NCI-H774 (cell line): ENCODE measurements at places on chromosomes 5 and 9.
A peak's percentile ranks its signal among the peaks of the same experiment; 100 is the strongest.

DNA sequence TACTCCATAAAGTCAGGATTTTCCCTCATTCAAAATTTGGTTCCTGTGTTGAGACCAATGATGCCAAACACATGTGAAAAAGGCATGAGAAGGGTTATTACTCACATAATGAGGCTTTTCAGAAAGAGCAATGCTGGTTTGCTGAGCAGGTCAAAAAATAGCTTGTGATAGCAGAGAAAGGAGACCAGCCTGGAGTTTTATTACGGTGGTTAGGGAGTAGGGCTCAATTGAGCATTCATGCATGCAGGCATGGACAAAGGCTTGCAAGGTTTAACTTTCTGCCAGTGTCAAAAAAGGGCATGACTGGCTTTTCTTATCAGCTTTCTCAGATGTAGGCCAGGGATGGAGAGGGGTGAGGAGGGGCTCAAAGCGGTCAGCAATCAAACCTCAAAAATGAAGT is 628.3 kb downstream of the DNAH5 start:
- no peak for DNase-seq

- no peak for DNase-seq
These were observed 668.4 kb upstream of the FAM174A start for GRCh38 chr5:99866740-99867139.

GRCh38 chr5:126099077-126099476 is 324.1 kb upstream of the GRAMD2B start:
- no peak for DNase-seq

- no peak for DNase-seq
These were observed 175.7 kb downstream of the EBF1 start for GRCh38 chr5:158923799-158924551.

DNA sequence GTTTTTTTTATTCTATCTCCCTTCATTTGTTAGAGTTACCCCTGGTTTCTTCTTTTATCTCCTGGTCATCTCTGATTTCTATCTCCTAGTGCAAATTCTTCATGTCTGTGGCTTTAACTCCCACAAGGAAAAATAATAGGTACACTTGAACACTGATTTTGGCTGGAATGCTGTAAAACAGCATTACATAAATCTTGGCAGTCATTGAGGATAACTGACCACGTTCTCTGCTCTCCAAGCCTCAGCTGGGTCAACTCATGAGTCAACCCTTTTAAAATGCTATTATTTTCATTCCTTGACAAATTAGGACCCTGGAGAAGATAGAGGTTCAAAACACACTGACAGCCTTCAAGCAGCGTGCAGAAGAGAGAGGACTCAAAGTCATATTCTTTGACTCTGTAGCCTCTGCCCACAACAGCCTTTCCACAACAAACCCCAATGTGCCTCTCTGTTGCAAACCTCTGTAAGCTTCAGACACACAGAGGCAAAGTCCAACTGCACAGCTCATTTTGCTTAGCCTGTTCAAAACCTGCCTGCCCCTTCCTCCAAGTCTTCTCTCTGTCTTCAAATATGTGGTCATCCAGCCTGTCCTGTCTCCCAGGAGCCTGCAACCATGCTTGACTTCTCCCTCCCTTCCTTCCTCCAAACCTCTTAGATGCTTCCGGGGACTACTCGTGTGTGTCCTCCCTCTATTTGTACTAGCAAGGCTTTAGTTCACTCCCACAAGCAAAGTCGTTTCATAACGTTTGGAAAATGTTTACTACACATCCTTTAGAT is 398.4 kb downstream of the MED10 start:
- no peak for DNase-seq

- DNase-seq: no peak
These were observed 26.9 kb upstream of the CNOT6 start for GRCh38 chr5:180467028-180467975.

GRCh38 chr9:13063880-13064459 is 215.5 kb downstream of the MPDZ start:
- no peak for DNase-seq

GRCh38 chr9:70480405-70480980 is 66.0 kb upstream of the KLF9 start:
- peak; percentile 33 for DNase-seq
